Uterine smooth muscle cell (primary cell): ENCODE measurements at places on chromosomes 1 and 21. TPM values are rescaled to one million over a fixed set of nuclear protein-coding genes. Genes with fewer than 3 reads are reported as not detected.

The SAMSN1 gene
- total RNA-seq: not detected in 2 replicates

The KCNJ15 gene
- 0.75 and 1.2 TPM in 2 replicates for total RNA-seq

The HEATR1 gene
- 34.9 and 45.6 TPM in 2 replicates for total RNA-seq

The XPR1 gene
- 14.9 and 17.8 TPM in 2 replicates for total RNA-seq

The TMEM82 gene
- not detected in 2 replicates for total RNA-seq

The KCNE2 gene
- total RNA-seq: not detected in 2 replicates

The CLIC6 gene
- 0.11 and 0.25 TPM in 2 replicates for total RNA-seq

The FYB2 gene
- not detected in 2 replicates for total RNA-seq

The SLC44A5 gene
- total RNA-seq: 0.22 and 0.25 TPM in 2 replicates

The GBP6 gene
- total RNA-seq: 0.11 TPM in 1 of 2 replicates, not detected in the other

The NTMT2 gene
- not detected in 2 replicates for total RNA-seq

The CENPF gene
- 48.5 and 151 TPM in 2 replicates for total RNA-seq

The CD247 gene
- not detected in 2 replicates for total RNA-seq
